ENCODE measurements at places on chromosomes 5 and 9.

- no peak for DNase-seq
Measured at GRCh38 chr9:89496645-89497256, 1.2 kb downstream of the SEMA4D start.

DNA sequence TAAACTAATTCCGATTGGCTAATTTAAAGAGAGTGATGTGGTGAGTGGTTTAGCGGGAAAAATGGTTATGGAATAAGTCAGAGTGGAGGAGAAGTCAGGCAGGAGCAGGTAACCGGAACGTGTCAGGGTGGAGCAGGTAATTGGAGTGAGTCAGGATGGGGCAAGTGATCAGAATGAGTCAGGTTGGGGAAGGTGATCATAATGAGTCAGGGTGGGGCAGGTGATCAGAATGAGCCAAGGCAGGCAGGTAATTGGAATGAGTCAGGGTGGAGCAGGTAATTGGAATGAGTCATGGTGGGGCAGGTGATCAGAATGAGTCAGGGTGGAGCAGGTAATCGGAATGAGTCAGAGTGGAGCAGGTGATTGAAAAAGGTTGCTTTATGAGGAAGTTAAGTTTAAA is 101.4 kb downstream of the TMEM167A start:
- no peak for DNase-seq

- DNase-seq: no peak
Measured at GRCh38 chr5:96198356-96199058, 234.5 kb downstream of the PCSK1 start.

GRCh38 chr9:94108584-94108983 is 24.3 kb downstream of the PTPDC1 start:
- no peak for DNase-seq

- no peak for DNase-seq
Measured at GRCh38 chr5:181028032-181028819, 11.8 kb upstream of the BTNL9 start.

GRCh38 chr9:34716711-34717110 is 6.8 kb upstream of the CCL21 start:
- DNase-seq: no peak

GRCh38 chr5:101783241-101784013 is 512.7 kb downstream of the SLCO4C1 start:
- no peak for DNase-seq

- DNase-seq: no peak
Measured at GRCh38 chr9:26142631-26143030, 464.4 kb upstream of the TUSC1 start.

DNA sequence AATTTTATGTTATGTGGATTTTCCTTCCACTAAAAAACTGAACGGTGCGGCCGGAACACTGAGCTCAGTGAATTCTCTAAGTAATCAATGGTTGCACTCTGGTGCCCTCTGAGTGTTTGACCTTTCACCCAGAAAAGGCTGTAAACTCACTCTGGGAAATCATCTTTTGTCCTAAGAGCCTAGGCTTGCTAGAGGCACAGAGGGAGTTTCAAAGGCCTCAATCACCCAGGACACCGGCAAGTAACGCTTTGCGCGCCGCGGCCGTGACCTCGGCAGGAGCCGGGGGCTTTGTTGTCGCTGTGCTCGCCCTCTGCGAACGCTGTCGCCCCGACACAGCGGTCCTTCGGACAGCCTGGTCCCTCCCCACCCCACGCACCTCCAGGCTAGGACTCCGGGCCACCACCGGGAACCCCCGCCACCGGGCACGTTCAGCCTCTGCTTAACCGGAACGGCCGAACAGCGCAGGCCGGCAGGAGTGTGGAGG is 703 bp downstream of the ISCA1 start:
- no peak for DNase-seq

DNA sequence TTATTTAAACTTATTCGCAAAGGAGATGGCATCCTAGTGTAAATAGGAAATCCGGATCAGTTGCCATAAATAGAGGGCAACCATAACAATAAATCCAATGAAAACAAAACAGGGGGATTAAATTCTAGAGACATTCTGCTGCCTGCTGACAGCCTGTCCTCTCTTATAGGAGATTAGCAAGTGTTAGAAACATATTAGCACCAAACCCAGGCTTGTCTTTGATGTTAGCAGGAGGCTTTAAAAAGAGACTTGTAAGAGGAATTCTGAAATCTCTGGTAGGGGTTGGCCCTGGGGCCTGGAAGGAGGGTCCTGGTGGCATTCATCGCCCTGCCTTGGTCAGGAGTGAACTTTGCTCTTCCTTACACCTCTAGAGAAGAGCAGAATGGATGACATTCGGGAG is 21.6 kb downstream of the NDST1 start:
- DNase-seq: no peak

DNA sequence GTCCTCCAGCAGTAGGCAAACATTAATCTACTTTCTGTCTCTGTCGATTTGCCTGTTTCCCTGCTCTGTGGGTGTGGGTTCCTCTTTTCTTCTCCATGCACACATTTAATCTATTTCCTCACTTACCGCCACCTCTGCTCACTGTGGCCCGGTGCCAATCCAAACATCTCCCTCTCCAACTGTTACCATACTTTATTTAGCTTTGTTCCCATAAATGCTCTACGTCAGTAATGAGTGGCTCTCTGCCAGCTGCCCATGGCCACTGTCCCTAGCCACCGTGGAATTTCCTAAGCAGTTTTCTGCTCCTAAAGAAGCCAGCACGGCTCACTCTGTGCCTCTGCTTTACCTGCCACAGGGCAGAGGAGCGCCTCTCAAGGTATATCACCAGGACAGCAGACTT is 19.5 kb upstream of the GOLPH3 start:
- DNase-seq: no peak

GRCh38 chr5:2020730-2021129 is 138.0 kb upstream of the IRX4 start:
- no peak for DNase-seq

- DNase-seq: no peak
Measured at GRCh38 chr9:19551124-19551929, 142.5 kb downstream of the ACER2 start.

DNA sequence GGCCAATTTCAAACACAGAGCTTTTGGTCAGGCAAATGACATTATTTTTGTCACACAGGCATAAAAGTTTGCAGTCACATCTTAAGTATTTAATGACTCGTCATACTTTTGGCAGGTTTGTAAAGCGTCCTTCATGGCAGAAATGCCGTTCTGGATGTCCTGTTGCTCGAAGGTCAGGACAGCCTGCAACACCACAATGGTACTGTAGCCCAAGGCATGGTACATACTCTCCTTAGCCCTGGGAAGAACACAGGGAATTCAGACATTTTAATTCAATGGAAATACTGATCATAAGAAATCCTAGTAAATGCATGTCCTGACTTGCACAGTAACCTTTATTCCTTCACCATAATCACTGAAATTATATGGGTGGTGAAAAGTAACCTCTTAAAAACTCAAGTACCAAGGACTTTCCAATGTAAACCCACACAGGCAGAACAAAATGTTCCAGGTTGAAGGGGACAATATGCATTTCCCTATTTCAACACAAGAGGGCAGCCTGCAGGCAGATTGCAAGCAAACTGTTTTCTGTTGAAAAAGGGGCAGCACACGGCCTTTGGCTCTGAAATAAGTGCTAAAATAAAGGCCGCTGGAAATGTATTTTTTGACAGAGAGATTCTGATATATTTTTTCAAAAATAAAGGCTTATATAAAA is 95.7 kb downstream of the TTC39B start:
- DNase-seq: no peak

DNA sequence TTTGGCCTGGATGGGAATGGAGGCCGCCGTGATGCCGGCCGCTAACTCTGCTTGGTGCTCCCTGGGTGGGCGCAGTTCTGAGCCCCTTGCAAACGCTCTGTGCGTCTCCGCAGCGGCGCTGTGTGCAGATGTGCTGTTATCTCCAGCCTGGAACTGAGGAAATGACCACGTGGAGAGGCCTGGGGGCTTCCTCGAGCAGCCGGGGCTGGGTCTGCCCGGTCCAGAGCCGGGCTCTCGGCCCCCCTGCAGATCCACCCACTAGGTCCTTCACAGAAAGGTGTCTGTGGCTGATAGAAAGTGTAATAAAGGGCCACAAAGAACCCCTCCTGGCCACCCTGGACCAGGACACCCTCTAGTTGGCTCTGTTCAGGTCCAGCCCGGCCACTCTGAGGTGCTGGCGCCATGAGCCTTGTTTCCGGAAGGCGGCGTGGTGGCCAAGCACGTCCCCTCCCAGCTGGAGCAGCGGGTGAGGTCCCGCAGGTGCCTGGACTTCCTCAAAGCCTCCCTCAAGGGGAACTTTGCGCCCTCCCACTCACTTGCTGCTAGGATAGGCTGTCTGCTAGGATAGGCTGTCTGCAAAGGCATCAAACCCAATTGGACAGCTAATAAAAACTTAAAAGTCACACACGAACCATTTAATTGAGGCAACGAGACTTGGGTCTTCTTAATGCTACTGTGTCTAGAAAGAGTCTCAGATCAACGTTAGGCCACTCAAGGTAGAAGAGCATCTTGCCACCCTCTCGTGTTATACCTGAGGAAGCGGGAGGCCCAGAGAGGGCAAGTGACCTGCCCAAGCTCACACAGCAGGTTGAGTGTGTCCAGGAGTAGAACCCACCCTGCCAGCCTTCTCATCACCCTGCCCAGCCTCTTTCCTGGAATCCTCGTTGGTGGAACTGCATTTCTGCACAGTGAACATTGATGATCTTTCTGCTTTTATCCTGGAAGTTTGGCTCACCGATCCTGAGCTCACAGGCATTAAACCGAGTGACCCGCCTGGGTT is 109.3 kb upstream of the FCN2 start:
- no peak for DNase-seq

- DNase-seq: no peak
Measured at GRCh38 chr9:75064307-75065025, 23.5 kb downstream of the NMRK1 start.

GRCh38 chr9:34262971-34263370 is 66.1 kb downstream of the KIF24 start:
- DNase-seq: no peak

DNA sequence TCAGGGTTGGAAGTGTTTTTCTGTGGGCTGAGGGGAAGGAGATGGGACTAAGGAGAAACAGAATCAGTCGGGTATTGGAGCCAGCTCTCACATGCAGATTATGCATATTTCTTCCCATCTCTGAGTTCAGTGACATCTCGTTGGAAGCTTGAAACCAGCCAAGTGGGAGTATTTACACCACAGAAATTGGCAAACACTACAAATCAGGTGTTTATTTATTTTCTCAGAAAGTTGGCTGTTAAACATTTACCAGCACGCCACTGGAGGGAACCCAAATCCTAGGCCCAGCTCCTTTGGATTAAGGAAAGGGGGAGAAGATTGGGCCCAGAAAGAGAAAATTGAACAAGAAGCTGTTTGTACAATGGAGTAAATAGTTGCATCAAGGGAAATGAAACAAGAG is 72.1 kb upstream of the PITX1 start:
- no peak for DNase-seq

DNA sequence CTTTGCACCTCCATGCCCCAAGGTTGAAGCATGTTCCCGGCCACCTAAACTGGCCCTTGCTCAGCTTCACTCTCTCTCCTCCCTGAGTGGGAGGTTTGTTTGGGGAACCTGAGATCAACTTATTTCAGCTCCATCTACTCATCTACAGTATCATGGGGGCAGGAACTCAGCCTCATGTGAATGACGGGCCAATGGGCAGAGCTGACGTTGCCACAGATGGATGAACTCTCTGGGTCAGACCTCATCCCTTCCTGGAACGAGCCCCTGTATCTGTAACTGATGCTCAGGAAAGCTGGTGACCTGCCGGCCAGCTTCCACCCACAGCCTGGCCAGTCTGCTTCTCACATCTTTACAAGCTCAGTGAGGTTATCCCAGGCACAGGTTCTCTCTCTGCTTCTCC is 369.6 kb downstream of the IRX2 start:
- DNase-seq: no peak

DNA sequence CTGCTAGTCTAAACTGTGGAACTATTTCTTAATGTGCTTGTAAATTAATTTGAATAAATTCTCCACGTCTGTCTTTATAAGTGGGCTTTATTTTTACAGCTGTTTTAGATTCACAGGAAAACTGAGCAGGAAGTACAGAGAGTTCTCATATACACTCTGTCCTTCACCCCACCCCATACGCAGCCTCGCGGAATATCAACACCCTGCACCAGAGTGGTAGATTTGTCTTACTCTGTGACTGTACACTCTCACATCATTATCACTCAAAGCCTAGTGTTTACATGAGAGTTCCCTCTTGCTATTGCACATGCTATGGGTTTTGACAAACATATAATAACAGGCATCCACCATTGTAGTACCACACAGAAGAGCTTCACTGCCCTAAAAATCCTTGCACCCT is 179.7 kb upstream of the DAB2 start:
- DNase-seq: no peak

DNA sequence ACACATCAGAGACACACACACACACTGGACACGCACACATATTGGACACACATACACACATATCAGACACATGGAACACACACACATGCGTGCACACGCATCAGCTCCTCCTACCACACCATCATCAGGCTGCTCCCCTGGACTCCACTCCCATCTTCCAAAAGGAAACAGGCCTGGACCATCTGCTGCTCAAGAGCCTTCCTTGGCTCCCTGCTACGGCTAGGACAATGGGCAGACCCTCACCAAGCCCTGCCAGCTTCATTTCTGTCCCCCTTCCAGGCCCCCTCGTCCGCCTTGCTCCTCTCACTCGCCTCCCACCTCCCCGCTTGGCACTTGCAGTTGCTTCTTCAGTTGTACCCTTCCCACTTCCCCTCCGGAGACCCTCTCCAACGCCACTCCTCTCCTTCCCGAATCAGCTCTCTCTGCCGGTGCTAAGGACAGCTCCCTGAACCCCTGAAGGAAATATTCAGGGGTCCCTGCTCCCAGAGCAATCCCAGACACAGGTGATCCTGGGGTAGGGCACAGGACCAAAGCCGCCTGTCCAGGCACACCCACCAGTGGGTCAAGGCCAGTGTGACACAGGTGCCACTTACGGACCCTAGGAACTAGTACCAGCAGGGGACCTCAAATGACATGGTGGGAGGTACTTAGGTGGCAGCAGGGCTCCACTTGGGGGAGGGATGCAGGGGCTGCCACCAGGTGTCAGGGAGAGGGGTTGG is 12.1 kb upstream of the LAMC3 start:
- no peak for DNase-seq

GRCh38 chr9:121509180-121509579 is 9.5 kb upstream of the GGTA1 start:
- no peak for DNase-seq

GRCh38 chr5:110716247-110717245 is 9.9 kb downstream of the TMEM232 start:
- no peak for DNase-seq

- DNase-seq: no peak
Measured at GRCh38 chr5:178532236-178532635, 58.0 kb downstream of the COL23A1 start.

DNA sequence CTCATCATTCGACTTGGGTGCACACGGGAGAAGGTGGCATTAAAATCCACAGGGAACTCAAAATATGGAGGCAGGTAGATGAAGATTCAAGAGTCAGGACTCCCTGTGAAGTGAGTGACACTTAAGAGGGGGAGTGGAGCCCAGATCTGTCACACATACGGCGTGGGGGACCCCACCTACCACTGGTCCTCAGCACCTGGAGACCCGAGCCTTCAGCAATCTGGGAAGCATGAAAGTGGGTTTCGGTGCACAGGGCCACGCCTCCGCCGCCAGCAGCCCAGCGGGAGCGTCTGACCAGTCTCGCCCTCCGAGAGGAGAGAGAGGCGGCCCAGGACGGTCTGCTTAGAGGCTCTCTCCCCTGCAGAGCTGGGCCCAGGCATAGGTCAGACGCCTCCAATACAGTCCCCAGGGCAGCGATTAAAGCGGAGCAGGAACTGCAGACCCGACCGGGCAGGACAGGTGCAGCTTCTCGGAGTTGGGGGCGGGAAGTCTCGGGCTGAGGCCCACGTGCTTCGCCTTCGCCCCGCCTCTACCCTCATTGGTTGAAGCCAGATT is 639 bp upstream of the SLC2A8 start:
- no peak for DNase-seq

GRCh38 chr5:6436715-6437331 is 11.8 kb upstream of the UBE2QL1 start:
- no peak for DNase-seq

Data from epithelial cell of proximal tubule (primary cell).